ENCODE measurements at places on chromosomes 1 and 21.

GRCh38 chr1:202247837-202248795, 54.5 kb downstream of the LGR6 start:
- DNase-seq: peak; percentile 50

GRCh38 chr1:53063744-53064515, 1.9 kb downstream of the PODN start:
- no peak for DNase-seq

GRCh38 chr21:32457360-32457840, 44.9 kb downstream of the EVA1C start:
- no peak for DNase-seq

DNA sequence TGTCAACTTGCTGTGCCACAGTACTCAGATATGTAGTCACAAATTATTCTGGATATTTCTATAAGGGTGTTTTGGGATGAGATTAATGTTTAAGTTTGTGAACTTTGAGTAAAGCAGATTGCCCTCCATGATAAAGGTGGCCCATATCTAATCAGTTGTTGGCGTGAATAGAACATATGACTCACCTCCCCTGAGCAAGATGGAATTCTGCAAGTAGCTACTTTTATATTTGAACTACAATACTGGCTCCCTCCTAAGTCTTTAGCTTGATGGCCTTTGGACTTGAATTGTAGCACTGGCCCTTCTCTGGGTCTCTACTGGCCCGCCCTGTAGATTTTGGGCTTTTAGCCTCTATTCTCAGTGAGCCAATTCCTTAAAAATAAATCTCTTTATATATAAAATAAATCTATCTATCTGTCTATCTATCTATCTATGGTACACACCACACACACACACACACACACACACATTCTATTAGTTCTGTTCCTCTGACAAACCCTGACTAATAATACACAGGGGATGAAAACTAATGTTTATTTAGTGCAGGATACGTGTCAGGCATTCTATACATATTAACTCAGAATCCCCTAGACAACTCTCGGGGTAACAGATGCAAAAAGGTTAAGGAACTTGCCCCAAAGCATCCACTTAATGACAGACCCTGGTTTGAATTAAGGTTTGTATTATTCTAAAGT, 37.9 kb upstream of the PDC start:
- DNase-seq: no peak

DNA sequence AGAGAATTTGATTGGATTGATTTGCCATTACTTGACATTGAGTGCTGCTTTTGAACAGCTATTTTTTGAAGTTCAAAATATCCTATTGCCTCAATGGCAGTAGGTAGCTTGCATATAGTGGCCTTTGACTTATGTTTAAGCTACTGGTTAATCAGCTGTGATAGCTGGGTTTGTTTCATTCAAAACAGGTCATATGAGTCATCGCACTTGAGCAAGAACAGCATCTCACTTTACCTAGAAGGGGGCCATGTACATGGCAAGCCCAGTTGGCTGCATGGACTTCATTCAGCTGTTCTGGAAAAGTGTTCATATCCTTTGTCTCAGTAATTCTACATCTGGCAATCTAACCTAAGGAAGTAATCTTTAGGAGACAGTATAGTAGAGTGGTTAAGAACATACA, 29.0 kb upstream of the ARID1A start:
- no peak for DNase-seq

DNA sequence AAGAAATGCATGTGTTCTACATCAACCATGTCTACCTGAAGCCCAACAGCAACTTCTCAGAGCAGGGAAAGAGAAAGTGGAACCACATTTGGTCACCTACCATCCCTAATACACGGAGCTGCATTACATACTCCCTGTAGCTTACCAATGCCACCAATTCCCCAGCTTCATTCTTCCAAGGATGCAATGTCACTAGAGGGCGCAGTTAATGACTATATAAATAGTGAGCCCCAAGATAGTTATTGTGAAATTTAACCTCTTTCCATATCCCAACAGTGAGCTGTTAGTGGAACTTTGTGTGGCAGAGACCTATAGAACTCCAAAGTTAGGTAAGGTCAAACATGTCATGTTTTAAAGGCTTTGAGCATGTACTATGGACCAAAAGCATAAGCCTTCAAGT, 618.3 kb downstream of the SMYD3 start:
- DNase-seq: no peak

- DNase-seq: peak; percentile 90
These were observed 45.0 kb downstream of the TAS1R2 start for GRCh38 chr1:18814425-18814824.

DNA sequence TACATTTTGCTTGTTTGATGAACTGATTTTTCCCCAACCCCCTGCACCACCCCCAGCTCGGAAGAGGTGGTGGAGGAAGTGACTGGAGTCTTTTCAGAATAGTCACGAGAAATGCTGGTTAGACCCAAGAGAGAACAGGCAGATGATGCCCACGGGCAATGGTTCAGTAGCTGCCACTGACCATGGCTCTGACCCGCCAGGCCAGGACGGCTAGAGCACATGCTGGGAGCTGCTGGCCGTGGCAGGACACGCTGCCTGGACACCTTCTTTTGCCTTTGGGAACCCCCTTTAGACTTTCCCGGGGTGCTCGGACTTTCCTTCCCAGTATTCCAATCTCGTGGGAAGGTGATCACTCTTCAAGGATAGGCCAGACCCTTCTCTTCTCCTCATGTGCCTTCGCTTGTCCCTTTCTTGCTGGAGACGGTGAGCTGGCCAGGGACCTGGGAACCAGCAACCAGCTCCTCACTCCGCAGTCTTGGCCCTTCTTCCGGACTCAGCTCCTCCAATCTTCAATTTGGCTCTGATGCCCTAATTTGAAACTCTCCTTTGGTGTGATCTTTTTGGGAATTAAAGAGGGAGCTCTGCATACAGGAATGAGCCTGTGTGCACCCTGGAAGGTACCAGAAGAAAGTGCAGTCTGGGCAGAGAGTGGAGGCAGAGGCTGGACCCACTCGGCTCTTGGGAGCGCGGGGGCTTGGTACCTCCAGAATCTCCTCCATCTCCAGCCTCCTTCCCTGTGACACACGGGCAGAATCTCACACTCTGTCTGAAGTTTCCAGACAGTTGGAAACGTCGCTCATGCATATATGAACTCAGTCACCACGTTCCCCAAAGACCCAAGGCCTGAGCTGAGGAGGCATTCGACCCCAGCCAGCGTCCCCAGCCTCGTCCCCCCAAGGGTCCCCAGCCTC, 4.0 kb upstream of the PDE9A start:
- DNase-seq: no peak

DNA sequence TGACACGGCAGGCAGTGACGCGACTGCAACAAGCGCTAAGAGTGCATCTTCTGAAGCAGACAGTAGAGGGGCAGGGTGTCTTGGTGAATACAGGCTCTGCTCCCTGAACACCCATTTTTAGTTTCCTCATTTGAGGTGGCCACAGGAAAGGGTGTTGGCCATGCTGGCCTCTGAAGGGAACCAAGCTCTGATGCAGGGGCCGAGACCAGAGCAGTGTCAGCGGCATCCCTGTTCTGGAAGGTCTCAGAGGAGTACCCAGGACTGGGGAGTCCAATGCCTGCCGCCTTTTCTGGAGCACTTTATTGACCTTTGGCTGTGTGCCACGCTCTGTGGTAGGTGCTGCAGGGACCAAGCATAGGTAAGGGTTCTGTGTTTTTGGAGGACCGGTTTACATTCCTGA, 100.4 kb downstream of the KCNJ6 start:
- DNase-seq: no peak

DNA sequence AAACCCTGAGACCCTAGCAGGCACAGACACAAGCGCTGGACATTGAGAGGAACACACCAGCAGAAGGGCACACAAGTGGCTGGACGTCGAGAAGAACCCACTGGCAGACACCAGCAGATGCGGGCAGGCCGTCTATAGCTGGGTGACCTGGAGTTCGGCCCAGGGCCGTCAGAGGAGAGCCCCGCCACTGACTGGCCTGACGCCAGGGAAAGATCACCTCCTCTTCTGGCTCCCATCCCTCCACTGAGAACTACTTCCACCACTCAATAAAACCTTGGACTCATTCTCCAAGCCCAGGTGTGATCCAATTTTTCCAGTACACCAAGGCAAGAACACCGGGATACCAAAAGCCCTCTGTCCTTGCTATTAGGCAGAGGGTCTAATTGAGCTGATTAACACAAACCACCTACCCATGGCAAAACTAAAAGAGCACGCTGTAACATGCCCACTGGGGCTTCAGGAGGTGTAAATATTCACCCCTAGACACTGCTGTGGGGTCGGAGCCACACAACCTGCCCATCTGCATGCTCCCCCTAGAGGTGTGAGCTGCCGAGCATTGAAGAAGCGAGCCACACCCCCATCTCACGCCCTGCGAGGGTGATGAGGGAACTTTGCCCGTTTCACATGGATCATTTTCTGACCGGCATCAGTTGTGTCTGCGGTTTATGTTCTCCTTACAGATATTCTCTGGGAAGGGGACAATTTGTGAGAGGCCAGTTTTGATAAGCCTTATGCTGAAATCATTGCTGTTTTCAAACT, 104.8 kb downstream of the HLX start:
- DNase-seq: peak; percentile 37

- peak; percentile 19 for DNase-seq
These were observed 6.3 kb downstream of the RABGAP1L start for GRCh38 chr1:174165471-174166137.

GRCh38 chr1:12287869-12288268, 58.0 kb downstream of the VPS13D start:
- no peak for DNase-seq

DNA sequence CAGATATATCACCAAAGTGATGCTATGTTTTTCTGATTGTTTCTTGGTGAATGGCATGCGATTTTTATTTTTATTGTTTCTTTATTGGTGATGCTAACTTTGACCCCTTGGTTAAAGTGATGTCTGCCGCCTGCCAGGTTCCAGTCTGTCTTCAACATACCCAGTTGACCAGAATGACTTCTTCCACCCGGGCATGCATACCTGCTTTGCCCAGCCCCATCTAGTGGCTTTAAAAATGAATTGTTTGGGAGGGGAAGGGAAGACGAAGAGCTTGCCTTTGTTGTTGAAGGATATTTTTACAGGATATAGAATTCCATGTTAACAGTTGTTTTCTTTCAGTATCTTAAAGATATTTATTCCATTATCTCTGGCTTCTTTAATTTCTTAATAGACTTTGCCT, 65.1 kb downstream of the ATG4C start:
- no peak for DNase-seq

DNA sequence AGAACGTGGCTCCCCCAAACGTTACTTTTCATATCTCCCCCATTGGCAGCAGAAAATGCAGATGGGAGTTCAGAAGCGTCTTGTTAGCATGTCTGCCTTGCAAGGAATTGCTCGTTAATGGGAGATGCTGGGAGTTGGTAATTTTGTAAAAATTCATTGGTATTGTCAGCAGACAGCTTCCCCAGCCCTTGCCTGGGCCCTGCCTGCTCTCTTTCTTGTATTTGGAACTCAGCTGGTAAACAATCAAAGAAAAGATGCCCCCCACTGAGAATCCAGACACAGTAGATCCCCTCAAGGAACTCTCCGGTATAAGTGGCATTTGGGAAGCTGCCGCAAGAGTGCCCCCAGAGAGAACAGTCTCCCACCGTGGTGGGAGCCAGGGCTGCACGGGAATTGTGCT, 94.4 kb upstream of the IGSF21 start:
- no peak for DNase-seq

DNA sequence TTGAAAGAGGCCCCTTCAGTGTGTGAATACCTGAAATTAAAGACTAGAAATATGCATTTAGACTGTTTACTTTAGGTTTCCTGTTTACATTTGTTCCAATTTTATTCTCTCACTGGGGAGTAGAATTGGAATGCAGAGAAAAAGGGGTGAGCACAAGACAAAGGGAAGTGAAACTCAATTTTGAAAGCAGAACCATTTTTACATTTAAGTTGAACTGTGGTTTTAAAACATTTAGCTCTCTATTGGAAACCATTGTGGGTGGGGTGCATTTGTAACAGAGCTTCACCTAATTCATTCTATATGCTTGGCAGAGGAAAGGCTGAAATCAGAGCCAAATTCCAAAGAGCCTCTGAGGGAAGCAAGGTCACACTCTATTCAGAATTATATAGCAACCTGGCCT, 235.3 kb upstream of the C1orf105 start:
- peak; percentile 67 for DNase-seq

DNA sequence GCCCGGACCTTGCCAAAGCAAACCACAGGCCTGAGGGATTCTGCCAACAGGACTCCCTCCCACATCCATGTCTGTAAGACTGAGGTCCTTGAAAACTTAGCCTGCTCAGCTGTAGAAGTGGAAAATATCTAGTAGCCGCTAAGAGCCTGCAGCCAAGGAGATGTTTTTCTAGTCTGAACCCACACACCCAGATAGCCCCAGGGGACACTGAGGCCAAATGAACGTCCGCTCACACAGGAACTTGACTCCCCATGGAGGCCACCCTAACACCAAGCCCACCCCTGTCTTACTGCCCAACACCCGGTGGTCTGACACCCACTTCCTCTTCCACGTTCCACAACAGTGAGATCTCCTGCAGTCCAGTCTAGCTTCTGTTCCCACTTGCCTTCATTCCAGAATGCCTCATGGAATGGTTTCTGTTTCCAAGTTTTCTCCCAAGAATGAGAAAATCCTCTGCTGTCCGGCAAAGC, 174.8 kb downstream of the PLPP3 start:
- peak; percentile 41 for DNase-seq

GRCh38 chr1:194161591-194161990, 975.2 kb upstream of the B3GALT2 start:
- no peak for DNase-seq

GRCh38 chr21:22356663-22357062, 1358.5 kb downstream of the NCAM2 start:
- DNase-seq: no peak

DNA sequence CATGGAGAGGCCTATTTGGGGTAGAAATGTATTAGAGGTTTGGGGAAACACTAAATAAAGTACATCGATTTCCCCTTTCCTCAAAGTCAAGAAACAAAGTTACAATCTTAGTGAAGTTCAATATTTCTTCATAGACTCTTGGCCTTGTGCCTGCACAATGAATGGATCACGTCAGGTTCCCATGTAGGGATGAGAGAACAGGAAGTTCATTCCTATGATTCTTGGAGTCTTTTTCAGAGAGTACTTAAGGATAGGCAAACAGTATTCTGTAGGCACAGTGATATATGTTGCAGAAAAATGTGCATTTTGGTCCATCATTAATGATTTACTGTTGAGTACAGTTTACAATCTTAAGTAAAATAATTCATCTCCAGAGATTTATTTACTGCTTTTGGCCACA, 275.5 kb downstream of the RGS7 start:
- DNase-seq: no peak

DNA sequence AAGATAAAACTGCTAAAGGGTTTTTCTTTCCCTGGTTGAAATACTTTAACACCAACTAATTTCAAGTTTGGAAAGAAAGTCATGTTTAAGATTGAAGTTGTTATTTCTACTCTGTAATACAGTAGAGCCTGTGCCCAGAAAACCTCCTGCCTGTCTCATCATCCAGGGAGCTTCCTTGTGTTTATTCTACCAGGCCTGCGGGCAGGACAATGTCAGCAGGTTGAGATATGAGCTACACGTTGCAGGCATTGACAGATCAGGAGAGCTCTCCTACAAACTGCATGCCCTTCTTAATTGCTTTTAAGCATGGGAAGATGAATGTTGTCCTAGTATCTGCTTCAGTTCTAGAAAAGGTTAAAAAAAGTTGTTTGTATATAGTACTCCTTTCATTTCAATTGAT, 43.1 kb upstream of the CTBS start:
- DNase-seq: no peak

GRCh38 chr1:100122177-100122576, 10.6 kb downstream of the SASS6 start:
- DNase-seq: no peak

GRCh38 chr1:54347955-54348699, 58.1 kb downstream of the SSBP3 start:
- DNase-seq: no peak

Data from right hindlimb (tissue), 1 donor.